ENCODE measurements at places on chromosomes 6 and 20.
A peak's percentile ranks its signal among the peaks of the same experiment; 100 is the strongest.

GRCh38 chr6:133945158-133945557 is 7.9 kb upstream of the TBPL1 start:
- DNase-seq, result no peak

- DNase-seq, result no peak
Observed at GRCh38 chr20:62633598-62634329, 8.5 kb upstream of the SLCO4A1 start.

DNA sequence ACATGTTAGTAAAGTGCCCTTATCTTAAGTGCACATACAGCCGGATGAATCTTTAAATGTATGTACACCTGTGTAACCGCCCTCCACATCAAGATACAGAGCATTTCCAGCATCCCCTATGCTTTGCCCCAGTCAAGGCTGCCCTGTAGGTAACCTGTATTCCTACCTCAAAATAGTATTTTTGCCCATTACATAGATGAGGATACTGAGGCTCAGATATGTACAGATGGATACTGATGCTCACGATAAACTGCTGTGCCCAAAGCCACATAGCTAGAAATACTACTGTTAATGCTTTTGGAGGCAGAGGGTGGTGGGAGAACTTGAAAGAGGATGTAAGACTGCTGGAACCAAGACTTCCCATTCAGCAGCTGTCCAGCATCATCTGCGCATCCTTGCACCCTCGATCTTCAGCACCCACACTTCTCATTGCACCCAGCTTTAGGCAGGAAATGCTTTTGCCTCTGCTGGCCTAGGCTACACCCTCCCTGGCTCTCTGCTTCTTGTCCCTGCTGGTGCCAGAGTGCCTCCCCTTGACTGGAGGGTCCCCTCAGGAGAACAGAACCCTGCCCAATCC is 27.0 kb upstream of the ZFAND3 start:
- DNase-seq, result no peak

GRCh38 chr6:143675946-143676345 is 1.8 kb upstream of the PHACTR2 start:
- DNase-seq, result no peak

DNA sequence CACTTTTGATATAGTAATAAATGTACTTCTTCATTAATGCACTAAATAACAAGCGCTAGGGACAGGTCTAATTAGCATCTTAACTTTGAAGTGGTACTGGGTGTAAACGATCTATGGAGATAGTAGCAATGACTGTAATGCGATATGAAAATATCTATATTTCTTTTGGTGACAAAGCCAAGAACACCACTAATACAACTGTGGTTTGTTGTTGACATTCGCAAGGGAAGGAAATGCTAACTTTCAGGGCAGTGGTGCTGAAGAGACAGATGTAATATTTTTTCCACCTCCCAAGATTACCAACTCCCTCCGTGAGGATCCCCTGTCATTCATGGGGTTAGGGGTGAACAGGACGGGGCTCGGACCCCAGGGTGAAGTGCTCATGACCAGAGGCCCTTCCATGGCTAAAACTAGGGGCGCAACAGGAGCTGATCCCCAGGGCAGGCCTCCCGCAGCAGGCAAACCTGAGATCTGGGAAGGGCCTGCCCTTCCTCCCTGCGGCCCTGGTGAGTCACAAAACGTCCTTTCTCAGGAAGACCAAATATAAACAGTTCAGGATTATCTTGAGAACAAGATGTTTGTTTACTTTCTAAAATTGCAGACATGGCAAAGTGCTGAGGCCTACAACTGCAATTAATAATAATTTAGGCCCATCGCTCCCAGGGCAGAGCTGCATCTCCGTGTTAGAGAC is 65.0 kb upstream of the TOX2 start:
- no peak for DNase-seq

GRCh38 chr20:14210146-14210545 is 127.3 kb downstream of the FLRT3 start:
- no peak for DNase-seq

- no peak for DNase-seq
Observed at GRCh38 chr6:146305092-146305491, 238.5 kb upstream of the RAB32 start.

- DNase-seq, result no peak
Observed at GRCh38 chr6:108476847-108477430, 83.8 kb upstream of the FOXO3 start.

DNA sequence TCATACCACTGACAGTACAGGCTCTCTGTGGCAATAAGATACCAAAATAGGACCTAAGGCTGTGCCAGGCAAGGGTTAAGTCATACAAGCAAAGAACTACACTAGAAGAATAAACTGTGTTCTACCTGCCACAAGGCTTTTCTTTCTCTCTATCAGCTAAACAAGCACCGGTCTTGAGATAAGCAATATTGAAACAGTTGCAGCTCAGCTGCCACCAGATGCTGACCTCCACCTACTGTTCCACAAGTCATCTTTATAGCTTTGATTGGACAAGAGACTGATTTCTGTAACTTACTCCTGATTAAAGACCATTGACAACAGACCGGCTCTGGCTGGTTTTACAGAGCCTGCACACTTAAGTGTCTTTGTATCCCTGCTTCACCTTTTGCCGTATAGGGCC is 24.1 kb downstream of the SCP2D1 start:
- DNase-seq, result no peak

- no peak for DNase-seq
Observed at GRCh38 chr6:81754906-81755305, 2.4 kb upstream of the TENT5A start.

- no peak for DNase-seq
Observed at GRCh38 chr6:13407709-13408695, 79.4 kb downstream of the GFOD1 start.

DNA sequence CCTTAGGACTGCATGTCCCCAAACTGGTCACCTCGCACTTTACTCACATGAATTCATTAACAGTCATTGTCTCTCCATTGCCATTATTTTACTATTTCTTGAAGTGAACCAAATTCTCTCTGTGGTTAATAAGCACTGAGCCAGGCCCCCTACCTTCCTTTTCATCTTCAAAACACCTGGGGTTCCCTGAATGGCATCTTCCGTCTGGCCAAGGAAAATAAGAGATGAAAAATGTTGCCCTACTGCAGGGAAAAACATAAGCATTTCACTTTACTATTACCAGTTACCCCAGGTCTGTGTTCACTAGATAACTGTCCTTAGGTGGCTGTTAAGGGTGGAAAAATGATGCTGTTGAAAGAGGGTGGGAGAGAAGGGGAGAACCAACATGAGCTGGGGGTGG is 10.0 kb upstream of the NKX2-2 start:
- no peak for DNase-seq

GRCh38 chr6:65110031-65110430 is 597.0 kb downstream of the EYS start:
- DNase-seq, result no peak

DNA sequence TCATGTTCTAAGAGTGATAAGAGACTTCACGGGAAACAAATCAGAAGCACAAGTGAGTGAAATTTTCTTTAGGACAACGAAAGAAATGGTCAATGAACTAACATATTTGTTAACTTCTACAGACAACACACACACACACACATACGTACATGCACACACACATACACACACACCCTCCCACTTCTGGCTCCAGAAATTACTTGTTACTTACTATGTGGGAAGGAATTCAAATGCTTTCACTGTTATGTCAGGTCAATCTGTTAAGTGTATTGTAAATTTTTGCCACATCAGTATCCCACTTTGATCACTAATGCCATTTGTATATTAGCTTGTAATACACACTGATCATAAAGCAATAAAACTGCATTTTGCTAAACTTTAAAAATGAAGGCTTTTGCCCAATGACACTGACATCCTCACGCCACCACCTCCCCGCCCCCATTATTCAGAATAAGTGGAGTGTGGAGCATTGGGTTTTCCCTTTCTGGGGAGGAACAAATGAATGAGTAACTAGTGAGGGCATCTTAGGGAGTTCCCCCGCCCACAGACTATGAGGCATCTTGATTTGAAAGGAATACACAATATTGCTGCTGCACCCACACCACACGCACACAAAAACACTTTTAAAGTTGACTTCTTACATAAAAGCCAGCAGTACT is 76.2 kb downstream of the ATXN1 start:
- no peak for DNase-seq

GRCh38 chr20:63101781-63102720 is 95.3 kb upstream of the BHLHE23 start:
- DNase-seq, result no peak

- DNase-seq, result no peak
Observed at GRCh38 chr6:39980839-39981580, 46.7 kb upstream of the MOCS1 start.

GRCh38 chr6:72709431-72709830 is 87.6 kb downstream of the KCNQ5 start:
- DNase-seq, result no peak

- DNase-seq, result peak; percentile 11
Observed at GRCh38 chr20:25686081-25687067, 10.3 kb downstream of the ZNF337 start.

- no peak for DNase-seq
Observed at GRCh38 chr20:17189976-17190695, 36.7 kb upstream of the PCSK2 start.

DNA sequence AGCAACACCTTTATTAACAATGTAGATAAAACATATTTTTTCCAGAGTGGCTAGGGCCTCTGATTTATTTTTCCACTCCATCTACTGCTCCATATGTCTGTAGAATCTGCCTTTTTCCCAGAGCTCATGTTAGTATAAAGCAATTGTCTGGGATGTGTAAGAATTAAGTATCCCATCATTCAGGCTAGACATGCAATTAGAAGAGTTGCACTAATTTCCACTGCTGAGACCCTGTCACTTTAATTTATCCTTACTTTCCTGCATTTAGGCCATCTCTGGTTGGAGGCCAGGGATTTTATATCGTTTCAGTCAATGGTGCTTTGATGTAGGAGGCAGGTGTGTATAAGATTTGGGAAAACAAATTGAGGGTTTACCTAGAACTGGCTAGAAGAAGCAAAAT is 286.1 kb upstream of the POU3F2 start:
- DNase-seq, result no peak

DNA sequence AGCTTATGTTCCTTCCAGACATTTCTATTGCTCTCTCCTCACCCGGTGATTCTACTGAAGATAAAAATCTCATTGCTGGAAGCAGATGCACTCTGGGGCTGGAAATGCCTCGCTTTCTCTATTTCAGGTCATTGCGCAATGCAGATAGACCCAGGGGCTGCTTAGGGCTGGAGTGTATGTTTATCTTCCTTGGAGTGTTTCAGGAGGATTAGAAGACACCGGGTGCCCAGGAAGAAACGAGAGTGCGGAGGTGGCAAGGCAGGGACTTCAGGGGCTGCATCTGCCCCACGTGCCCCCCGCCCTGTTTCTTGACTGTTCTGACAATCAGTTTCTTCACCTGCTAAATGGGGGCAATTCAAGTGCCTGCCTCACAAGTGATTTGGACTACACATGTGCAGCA is 45.6 kb upstream of the IYD start:
- DNase-seq, result no peak

GRCh38 chr6:819122-819521 is 126.2 kb upstream of the EXOC2 start:
- DNase-seq, result no peak

DNA sequence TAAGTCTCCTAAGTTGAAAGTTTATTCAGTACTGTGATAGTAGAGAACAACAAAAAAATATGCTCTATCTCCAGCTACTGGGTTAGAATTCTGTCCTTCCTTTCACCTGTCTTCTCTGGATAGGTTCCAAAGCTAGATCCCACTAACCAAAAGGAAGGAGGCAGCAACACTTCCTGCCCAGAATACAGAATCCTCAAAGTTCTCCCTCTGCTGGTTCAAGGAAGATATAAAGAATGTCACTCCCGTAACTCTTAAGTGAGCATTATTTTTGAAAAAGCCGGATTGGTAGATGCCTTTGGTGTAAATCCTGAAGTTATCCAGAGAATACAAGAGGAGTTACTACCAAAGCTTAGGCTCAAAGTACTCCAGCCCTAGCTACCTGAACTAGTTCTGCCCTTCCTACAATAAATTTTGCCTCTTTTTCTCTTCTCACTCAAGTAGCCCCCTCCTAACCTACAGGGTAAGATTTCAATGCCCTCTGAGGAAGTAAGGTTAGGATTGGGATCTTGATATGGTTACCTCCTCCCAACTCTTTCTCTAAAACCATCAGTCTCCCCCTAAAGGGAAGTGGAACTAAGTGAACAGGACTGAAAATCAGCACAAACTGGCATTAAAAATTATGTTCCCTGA is 26.0 kb upstream of the CRIP3 start:
- DNase-seq, result no peak

DNA sequence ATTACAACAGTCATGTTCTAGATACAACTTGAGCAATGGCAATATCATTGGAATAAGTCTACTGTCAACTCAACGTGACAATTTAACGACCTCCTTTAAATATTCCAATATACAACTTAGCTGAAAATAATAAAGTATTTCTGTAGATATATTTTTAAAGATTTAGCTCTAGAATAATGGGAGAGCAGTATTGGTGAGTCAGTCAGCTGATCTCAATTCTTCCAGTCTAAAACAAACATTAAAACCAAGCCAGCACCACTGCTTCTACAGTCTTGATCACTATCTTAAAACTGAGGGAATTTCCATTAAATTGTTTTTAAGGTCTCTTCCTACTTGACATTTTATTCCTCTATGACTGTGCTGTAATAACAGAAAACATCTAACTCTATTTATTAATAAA is 38.2 kb downstream of the NOL7 start:
- DNase-seq, result no peak

- no peak for DNase-seq
Observed at GRCh38 chr6:161228921-161229591, 44.8 kb downstream of the AGPAT4 start.

GRCh38 chr6:81969814-81970213 is 217.3 kb upstream of the TENT5A start:
- DNase-seq, result no peak

GRCh38 chr20:50837532-50838321 is 42.9 kb downstream of the BCAS4 start:
- no peak for DNase-seq

- no peak for DNase-seq
Observed at GRCh38 chr6:83879746-83880145, 20.3 kb downstream of the CYB5R4 start.

- no peak for DNase-seq
Observed at GRCh38 chr20:9442858-9443257, 71.5 kb upstream of the LAMP5 start.

GRCh38 chr20:49276961-49277785 is 684 bp downstream of the ZNFX1 start:
- no peak for DNase-seq

- no peak for DNase-seq
Observed at GRCh38 chr6:122405417-122405816, 6.0 kb downstream of the HSF2 start.

DNA sequence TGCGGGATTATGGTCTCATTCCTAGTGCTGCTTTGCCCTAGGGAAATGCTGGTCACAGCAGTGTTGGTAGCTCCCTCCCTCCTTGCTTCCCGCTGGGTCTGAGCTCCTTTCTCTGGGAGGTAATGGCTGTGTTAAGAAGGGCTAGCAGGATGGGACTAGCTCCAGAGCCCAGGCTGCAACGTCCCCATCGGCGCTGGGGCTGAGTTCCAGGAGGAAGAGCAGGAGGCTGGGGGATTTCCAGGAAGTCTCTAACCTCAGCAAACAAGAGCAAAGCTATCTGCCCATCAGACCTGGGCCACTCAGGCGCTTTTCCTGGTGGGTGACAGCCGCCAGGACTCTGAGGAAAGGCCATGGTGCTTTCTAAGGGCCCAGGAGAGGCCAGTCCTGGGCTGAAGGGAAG is 174.2 kb downstream of the DLL1 start:
- DNase-seq, result no peak

GRCh38 chr6:71642793-71643192 is 243.6 kb upstream of the RIMS1 start:
- no peak for DNase-seq

Measured in NCI-H2107 (cell line).